ENCODE measurements at places on chromosomes 4 and X.

GRCh38 chrX:94329182-94329581 is 655.2 kb downstream of the FAM133A start:
- no peak for DNase-seq

DNA sequence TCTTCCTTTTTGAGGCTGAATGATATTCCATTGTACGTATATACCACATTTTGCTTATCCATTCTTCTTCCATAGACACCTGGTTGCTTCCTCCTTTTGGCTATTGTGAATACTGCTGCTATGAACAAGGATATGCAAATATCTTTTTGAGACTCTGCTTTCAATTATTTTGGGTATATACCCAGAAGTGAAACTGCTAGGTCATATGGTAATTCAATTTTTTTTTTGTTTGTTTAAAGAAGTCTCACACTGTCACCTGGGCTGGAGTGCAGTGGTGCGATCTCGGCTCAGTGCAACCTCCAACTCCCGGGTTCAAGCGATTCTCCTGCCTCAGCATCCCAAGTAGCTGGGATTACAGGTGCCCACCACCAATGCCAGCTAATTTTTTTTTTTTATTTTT is 75.3 kb downstream of the METTL14 start:
- no peak for DNase-seq

DNA sequence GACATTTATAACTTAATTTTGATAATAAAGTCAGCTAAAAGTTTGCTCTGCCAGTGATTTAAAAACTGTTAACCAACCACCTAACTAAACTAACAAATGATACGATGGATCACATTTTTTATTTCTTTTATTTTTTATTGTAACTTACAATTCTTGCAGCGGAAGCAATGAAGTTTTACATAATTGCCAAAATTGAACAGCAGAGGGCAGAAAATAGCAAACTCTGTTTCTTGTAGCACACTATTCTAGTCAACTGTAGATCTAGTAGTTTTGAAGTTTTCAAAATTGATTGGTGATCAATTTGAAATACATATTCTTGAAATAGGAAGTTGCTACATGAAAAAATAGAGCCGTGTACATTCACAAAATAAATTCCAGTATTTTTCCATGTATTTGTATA is 2.8 kb upstream of the GRIA2 start:
- DNase-seq, result no peak

- DNase-seq, result no peak
Measured at GRCh38 chr4:109049926-109050325, 252.5 kb downstream of the COL25A1 start.

DNA sequence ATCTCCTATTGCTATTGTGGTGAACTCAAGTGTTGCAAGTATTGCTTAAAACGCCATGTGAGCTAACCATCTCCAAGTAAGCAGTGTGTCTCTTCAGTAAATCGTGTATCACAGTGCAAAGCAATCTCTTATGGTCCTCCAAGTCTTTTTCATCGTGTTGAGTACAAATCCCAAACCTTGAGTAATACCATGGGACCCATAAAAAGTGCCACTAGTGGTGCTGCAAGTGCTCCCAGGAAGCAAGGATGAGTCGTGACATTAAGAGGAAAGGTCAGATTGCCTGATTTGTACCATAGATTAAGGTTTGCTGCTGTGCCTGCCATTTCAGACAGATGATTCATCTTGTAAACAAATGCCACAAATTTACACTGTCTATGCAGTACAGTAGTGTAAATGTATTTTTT is 66.9 kb upstream of the BMPR1B start:
- no peak for DNase-seq

GRCh38 chr4:41665636-41666207 is 82.8 kb downstream of the PHOX2B start:
- DNase-seq, result no peak

- DNase-seq, result no peak
Measured at GRCh38 chrX:100874325-100874724, at the start of gene NOX1. TSS of gene NOX1 (minus strand) at chrX:100874359. CDS start at chrX:100874139, 220 bp downstream.

DNA sequence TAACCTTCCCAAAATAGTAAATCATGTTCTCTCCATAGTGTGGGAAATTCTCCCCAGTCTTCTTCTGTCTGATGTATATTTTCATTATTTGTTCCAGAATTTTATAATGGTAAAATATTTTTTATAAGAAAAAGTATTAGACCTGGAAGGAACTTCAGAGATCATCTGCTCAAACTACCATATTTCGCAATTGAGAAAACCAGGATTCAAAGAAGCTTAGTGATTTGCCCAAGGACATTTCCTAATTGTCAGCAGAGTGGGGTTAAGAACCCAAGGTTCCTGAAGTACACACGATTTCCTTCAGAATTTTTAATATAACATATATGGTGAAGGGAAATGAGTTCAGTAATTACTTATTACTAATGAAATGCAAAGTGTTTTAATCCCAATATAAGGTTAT is 24.1 kb downstream of the OCIAD1 start:
- DNase-seq, result no peak

Data from activated CD4-positive, alpha-beta T cell treated with anti-CD3 and anti-CD28 coated beads, Interleukin-2, amount 50 U/mL, for 1 hour (primary cell).